ENCODE measurements at places on chromosomes 16 and 17.

DNA sequence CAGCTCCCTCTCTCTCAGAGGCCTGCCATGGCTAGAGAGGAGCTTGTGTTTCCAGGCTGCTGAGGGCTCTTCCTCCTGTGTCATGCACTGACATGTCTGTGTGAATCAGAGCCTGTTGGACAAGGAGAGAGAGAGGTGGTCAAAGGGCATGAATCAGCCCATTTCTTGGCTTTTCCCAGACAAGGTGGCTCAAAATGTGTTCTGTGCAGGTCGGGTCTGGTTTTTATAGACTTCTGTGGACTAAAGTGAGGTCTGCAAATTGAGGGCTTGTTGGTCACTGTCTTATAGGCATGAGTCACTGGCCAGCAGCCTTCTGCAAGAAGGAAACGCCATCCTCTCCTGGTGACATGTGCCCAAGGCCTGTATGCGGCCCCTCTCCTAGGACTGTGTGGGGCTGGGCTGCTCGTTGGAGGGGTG lies 97.9 kb downstream of the FOXL1 start:
- no peak for DNase-seq

DNA sequence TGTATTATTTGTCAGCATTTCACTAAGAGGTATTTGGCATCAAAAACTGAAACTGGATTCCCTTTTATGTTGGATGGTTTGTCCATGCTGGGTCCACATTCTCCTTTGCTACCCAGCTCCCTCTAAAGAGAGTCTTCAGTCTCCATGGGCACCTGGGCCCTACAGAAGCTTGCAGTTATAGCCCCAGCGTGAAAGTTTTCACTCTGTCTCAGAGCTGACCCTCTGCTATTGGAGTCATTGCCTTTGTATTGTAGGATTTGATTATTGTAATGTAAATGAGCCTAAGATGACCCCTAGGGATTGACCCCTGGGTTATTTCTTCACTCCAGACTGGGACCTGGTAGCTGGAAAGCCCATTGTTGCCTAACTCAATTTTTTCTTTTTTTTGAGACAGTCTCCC lies 1026.5 kb upstream of the EEF2KMT start:
- DNase-seq, result no peak

GRCh38 chr16:9447195-9447551 lies 355.7 kb downstream of the HAPSTR1 start:
- DNase-seq, result no peak

DNA sequence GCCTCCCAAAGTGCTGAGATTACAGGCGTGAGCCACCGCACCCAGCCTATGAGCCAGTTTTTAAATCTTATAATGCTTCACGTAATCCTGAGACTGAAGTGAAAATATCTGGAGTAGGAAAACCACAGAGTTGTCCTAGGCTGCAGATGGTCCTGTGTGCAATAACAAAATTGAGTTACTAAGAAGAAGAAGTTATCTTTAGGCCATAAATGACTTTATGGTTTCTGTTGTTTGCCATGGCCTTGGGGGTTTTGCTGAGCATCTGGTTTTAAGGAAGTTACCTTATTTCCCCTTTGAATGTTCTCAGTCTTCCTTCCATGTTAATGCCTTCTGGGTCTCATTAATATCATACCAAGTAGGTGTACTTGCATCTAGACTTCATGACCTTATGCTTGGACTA lies 16.5 kb downstream of the NMT1 start:
- no peak for DNase-seq

DNA sequence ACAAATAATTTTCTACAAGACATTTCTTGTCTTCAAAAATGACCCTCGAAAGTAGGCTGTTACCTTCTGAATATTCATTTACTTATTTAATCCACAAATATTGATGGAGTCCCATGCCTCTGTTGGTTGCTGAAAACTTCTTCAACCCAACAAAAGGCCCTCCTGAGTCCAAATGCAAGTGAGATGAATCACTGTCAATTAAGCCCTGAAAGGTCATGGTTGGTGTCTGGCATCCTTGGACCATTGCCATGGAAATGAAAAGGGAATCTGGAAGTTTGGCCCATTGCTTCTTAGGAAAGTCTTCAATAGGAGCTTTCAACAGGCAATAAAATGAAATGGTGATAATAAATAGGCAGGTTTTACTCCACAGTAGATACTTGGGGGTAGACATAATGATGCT lies 364.7 kb upstream of the DYNLRB2 start:
- DNase-seq, result no peak

Data from CD4-positive, alpha-beta T cell treated with Interleukin-6 at 100 ng/mL for 8 hours (primary cell).